ENCODE measurements at places on chromosomes 16 and 17. TPM values are rescaled to one million over a fixed set of nuclear protein-coding genes. Genes with fewer than 3 reads are reported as not detected.

DNA sequence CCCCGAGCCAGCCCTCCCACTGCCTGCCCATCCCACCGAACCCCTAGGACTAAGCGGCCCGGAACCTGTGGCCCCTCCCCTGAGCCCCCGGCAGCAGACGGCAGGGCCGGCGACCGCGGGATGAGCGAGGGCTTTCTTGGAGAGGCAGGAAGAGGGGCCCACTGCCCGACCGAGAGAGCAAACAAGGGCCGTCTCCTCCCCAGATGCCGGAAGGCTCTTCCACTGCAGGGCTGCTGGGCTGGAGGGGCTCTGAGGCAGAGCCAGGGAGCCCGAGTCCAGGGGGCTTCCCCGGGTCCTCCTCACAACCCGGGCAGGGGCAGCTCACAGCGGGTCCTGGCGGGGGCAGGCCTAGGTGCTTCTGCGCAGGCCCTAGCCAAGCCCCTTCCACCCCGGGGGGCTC is 2.9 kb downstream of the PERCC1 start:
- DNase-seq: no peak

GRCh38 chr16:75287708-75288107 is 36.3 kb upstream of the BCAR1 start:
- DNase-seq: no peak

GRCh38 chr16:78672779-78673556 is 573.5 kb downstream of the WWOX start:
- DNase-seq: no peak

DNA sequence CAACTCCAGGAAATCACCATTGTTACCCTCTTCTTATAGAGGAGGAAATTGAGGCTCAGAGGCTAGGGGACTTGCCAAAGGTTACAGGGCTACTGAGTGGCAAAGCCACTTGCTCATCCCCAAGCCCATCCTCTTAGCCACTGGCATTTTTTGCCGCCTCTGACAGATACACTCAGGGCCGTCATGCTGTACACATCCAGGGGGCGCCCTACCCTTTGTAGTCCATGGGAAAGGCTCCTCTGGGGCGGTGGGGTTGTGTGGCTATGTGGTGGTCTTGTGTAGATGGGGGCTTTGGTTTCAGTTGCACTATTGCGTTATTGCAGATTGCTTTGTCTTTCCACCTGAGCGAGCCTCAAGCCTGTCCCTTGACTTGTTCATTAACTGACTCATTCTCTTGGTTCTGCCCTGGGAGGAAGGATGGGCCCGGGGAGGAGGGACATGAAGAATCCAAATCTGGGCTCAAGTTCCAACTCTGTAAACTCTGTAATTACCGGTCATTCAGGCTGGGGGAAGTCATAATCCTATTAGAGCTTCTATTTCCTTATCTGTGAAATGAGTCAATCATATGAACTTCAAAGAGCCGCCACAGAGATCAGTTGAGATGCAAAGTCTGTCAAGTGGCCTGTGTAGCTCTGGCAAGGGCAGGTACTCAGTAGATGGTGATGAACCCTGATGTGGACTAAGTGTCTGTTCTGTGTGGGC is 2.8 kb downstream of the NOS2 start:
- no peak for DNase-seq

DNA sequence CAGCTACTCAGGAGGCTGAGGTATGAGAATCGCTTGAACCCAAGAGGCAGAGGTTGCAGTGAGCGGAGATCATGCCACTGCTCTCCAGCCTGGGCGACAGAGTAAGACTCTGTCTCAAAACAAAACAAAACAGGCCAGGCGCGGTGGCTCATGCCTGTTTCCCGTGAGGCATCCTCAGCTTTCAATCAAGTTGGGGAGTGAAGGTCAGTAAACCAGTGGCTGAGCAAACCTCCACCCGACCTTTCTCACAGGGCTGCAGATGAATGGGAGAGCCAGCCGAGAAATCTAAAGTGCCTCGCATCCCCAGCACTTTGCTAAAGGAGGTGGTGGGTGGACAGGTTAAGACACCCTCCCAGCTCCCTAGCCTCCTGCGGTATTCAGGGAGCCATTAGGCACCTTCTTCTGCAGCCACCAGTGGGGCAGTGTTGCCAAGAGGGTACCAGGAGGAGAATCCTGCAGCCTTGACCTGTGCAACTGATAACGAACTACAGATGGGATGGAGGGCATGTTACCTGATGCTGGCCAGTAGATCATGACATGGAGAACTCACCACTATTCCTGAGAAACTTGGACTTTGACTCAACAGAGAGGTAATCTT is 59.0 kb downstream of the KPNA2 start:
- no peak for DNase-seq

DNA sequence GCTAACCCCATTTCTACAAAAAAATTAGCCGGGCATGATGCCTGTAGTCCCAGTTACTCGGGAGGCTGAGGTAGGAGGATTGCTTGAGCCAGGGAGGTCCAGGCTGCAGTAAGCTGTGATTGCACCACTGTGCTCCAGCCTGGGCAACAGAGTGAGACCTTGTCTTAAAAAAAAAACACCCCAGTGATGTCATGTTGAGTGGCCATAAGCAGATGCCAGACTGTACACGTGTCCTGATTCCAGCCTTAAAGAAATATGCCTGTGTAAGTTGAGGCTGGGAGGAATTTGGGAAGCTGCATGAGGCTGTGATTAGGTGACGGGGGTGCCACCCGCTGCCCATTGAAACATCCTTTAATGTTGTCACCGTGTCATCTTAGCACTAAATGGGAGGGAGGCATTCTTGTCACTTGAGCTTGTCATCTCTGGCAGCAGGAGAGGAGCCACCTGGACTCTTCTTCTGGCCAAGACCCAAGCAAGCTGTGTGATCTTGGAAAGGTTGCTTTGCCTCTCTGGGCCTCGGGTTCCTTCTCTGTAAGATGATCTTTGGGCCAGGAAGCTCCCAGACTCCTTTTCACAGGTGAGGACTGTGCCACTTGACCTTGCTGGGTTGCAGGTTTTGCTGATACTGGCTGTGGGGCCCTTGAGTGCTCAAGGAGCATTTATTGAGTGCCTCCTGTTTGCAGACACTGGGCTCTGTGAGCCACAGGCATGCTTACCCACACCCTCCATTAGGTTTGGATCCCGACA is 98.3 kb upstream of the CIBAR2 start:
- DNase-seq: no peak

- DNase-seq: no peak
Observed at GRCh38 chr17:9668517-9668916, 23.2 kb downstream of the USP43 start.

DNA sequence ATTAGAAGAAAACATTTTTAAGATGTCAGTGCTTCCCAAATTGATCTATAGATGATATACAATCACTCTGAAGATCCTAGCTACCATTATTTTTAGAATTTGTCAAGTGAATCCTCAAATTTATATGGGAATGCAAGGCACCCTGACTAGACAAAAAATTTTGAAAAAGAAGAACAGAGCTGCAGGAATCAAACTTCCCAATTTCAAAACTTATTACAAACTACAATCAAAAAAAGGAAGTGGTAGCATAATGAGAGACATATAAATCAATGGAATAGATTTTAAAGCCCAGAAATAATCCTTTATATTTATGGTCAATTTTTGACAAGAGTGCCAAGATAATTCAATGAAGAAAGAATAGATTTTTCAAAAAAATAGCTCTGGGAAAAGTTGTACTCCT is 198.3 kb upstream of the KCNJ16 start:
- DNase-seq: no peak

DPEP1 gene
- total RNA-seq: 5.5 TPM

- no peak for DNase-seq
Observed at GRCh38 chr17:76309461-76309860, 1.4 kb upstream of the QRICH2 start.

PYY gene
- total RNA-seq: not detected

- DNase-seq: no peak
Observed at GRCh38 chr17:55654821-55655220, 67.8 kb downstream of the TMEM100 start.

- DNase-seq: peak; percentile 59
Observed at GRCh38 chr17:17494870-17495535, 1.2 kb downstream of the RASD1 start.

IL4R gene
- 13.0 TPM for total RNA-seq

DNA sequence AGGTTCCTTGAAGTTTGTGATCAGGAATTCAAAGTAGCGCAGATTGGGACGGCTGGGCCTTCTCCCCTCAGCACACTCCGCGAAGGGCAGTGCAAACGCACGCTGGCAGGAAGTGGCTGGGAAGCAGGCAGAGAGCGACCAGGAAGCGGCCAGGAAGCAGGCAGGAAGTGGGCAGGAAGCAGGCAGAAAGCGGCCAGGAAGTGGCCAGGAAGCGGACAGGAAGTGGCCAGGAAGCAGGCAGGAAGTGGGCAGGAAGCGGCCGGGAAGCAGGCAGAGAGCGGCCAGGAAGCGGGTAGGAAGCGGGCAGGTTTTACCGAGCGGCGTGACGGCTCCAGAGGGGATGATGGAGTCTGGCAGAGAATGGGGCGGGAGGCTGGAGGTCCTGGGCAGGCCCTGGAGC is 3.2 kb downstream of the DPEP1 start:
- no peak for DNase-seq

DNA sequence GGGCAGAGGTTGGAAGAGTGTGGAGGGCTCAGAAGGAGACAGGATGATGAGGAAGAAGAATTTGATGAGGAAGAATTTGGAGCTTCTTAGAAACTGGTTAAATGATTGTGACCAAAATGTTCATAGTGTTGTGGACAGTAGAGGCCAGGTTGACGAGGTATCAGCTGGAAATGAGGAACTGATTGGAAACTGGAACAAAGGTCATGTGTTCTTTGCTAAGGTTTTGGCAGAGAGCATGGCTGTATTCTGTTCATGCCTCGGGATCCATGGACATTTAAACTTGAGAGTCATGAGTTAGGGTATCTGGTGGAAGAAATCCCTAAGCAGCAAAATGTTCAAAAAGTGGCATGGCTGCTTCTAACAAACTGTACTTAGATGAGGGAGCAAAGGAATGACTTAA is 19.3 kb downstream of the CHMP6 start:
- DNase-seq: no peak

DNA sequence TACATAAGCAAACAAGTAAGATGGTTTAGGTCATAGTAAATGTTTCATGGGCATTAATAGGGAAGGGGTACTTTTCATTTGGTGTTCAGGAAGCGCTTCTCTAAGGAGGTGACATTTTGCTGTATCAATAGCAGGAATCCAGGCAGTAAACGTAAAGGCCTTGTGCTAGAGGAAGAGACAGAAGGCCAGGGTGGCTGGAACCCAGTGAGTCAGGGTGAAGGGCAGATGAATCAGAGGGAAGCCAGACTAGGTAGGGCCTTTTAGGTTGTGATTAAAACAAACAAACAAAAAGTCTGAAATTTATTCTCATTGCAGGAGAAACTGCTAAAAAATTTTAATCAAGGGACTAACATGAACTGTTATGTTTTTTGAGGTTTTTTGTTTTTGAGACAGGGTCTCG is 6.5 kb downstream of the BMERB1 start:
- DNase-seq: no peak

GRCh38 chr17:68489919-68490318 is 22.3 kb upstream of the PRKAR1A start:
- no peak for DNase-seq

DNA sequence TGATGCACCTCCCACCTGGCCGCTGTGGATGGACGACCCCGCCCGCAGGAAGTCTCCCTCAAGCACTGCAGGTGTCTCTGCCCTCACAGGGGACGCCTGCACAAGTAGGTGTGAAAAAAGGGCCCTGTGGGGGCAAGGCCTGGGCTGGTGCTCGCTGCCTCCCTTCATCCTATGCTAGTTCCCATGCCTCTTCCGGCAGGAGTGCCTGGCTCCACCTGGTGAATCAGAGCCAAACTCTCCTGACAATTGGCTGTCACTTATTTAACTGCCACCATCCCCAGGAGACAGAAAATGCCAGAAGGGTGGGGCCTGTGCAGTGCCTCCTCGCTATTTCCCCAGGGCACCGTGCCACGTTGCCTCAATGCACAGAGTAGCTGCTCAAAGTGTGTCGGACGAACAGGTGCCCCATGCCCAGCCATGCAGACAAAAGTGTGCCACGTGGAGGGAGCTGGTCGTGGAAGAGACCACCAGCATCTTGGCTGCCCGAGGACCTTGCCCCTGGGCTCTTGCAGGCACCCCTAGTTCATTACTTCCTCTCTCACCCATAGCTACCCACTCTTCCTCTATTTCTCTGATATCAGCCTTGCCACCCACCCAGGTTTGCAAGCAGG is 170.7 kb downstream of the SEC14L1 start:
- no peak for DNase-seq

- DNase-seq: no peak
Observed at GRCh38 chr17:2713881-2714280, 2.3 kb upstream of the CLUH start.

AIPL1 gene
- total RNA-seq: 2.2 TPM

- DNase-seq: no peak
Observed at GRCh38 chr17:42180411-42180921, 476 bp downstream of the KCNH4 start.

DNA sequence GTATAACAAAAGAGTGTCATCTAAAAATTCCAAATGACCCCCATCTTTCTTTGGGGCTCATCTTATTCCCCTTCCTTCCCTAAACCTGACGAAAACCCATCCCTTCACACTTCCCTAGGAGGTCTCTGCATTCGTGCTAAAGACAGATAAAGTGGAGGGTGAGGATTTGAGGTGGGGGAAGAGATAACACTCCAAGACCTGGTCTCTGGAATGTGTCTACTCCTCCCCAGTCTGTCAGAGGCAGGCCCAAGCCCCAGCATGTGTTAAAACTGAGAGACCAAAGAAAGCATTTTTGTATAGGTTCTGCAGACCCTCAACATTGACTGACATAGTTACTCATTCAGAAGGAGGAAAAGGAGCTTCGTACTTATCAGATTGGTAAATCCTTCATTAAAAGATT is 11.0 kb upstream of the LHX1 start:
- DNase-seq: no peak

GRCh38 chr16:47323241-47323640 is 137.6 kb downstream of the ITFG1 start:
- DNase-seq: no peak

- DNase-seq: no peak
Observed at GRCh38 chr17:31398381-31399311, 7.2 kb downstream of the RAB11FIP4 start.

CCL2 gene
- 27.7 TPM for total RNA-seq

- no peak for DNase-seq
Observed at GRCh38 chr17:9023392-9024218, 2.3 kb downstream of the NTN1 start.

GRCh38 chr16:84843149-84844048 is 23.6 kb downstream of the CRISPLD2 start:
- no peak for DNase-seq

- DNase-seq: no peak
Observed at GRCh38 chr17:65305778-65306177, 168.6 kb downstream of the RGS9 start.

GRCh38 chr17:41420134-41420533 is 4.3 kb downstream of the KRT37 start:
- no peak for DNase-seq

GRCh38 chr16:72410492-72410891 is 238.5 kb upstream of the PMFBP1 start:
- no peak for DNase-seq

- peak; percentile 39 for DNase-seq
Observed at GRCh38 chr17:7552621-7553051, 3.8 kb downstream of the TNFSF12 start.

- DNase-seq: no peak
Observed at GRCh38 chr17:67139784-67140665, 95.7 kb downstream of the CACNG1 start.

- no peak for DNase-seq
Observed at GRCh38 chr16:27383556-27384243, 18.3 kb upstream of the IL21R start.

GRCh38 chr16:83779886-83780285 is 27.9 kb upstream of the HSBP1 start:
- DNase-seq: peak; percentile 30

GRCh38 chr16:22428654-22429053 is 54.2 kb upstream of the CDR2 start:
- no peak for DNase-seq

GRCh38 chr16:3712861-3713372 is 4.4 kb downstream of the TRAP1 start:
- DNase-seq: no peak
